ENCODE measurements at places on chromosomes 7 and 10.

- no peak for DNase-seq
Measured at GRCh38 chr10:70381471-70382421, 679 bp downstream of the LRRC20 start.

GRCh38 chr10:77511498-77512218 lies 126.0 kb downstream of the KCNMA1 start:
- no peak for DNase-seq

DNA sequence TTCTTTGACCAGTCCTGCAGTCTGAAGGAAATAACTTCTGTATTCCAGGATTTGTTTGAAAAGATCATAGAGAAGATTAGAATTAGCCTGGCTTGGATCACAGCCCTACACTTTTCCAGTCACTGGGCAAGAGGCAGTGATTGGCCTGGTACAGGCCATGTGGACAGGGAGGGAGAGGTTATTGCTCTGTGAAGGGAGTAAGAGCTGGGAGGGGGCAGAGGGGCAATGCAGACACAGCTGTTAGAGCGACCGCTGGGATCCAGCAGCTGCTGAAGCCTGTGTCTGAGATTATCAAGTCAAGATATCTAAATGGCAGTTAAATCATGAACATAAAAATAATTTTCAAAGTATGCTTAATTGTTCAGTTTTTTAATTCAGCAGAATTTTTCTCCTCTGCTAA lies 257.3 kb downstream of the SDK1 start:
- DNase-seq, result no peak

DNA sequence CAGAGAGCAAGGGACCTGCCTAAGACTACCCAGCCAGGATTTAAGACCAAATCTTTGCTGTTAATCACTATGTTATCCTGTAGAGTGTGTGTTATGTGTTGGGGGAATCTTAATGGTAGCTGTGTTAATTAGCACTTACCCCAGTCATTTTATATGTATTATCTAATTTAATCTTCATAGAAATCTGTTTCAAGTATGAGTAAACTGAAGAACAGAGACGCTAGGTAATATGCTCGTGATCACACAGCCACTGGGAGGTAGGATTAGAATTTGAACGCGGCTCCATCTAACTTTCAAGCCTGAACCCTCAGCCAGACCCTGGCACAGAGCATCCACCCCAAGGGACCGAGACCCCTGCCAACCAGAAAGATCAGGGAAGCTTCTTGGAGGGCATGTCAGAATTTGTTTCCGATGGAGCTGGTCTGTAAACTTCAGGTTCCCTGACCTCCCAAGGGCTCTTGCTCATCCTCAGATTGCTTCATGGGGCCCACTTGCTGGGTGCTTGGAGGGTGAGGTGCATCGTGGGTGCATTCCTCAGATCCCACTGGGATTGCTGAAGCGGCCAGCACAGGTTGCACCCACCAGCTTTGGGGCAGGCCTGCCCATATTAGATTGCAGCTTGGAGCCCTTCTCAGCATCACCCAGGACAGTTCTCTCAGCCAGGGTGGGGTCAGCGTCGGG lies 105.0 kb downstream of the ZMIZ1 start:
- DNase-seq, result no peak

GRCh38 chr7:31550432-31550831 lies 36.5 kb downstream of the ITPRID1 start:
- DNase-seq, result no peak

All from Kasumi-1 (cell line).